Thyroid gland (tissue), 4 donors: ENCODE measurements at places on chromosomes 3 and 15.

GRCh38 chr3:190443257-190443656, 6.4 kb downstream of the TMEM207 start:
- DNase-seq: no peak

DNA sequence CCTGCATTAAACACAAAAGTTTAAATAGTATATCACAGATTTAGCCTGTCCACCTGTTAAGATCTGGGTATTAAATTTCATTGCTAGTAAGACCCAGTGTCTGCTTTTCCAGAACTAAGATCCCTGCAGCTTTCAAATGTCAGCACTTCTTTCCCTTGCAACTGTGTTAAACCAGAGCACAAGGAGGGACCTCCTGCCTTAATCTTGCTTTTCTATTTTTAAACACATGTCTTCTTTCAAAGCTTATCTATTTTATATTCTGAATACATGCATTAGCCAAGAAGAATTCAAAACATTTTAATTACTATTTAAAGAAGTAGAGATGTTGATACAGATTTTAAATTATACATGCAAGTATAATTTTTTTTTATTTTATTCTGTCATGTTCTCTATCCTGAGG, 315.1 kb downstream of the ARPP21 start:
- no peak for DNase-seq

DNA sequence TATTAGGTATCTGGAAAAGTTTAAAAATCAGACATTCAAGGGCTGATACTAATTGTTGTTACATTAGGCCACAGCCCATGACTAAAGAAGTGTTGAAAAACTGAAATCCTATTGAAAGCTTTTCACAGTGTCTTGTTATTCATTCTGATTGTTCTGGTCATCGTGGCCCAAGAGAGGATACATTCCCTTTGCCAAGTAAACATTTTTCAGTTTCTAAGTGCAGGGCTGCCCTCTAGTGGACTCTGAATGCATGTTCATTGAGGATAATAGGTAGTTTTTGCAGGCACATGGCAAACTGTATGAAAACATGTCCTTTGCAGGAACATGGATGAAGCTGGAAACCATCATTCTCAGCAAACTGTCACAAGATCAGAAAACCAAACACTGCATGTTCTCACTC, 181.1 kb downstream of the MYRIP start:
- DNase-seq: peak; percentile 20

DNA sequence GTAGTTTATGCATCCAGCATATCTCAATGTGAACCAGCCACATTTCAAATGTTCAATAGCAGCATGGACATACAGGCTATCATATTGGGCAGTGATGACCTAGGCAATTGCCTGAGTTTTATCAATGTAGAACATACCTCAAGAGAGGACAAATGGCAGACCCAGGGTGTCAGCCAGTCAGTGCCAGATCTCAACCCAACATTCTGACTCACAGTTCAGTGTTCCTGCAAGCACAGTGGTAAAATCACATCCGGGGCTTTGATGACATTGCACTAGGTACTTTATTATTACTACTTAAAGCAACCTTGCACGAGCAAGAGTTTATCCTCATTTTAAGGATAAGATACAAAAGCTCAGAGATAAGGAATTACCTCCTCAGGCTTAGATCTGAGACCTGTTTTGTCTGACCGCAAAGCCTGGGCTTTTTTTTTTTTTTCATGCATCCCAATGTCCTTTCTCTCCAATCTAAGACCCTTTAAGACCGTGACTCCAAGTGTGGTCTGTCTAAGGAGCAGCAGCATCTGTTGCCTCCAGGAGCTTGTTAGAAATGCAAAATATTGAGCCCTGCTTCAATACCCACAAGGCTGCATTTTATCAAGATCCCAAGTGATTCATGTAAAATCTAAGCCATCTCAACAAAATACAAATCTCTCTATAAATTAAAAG, 60.1 kb downstream of the SLC12A1 start:
- no peak for DNase-seq

DNA sequence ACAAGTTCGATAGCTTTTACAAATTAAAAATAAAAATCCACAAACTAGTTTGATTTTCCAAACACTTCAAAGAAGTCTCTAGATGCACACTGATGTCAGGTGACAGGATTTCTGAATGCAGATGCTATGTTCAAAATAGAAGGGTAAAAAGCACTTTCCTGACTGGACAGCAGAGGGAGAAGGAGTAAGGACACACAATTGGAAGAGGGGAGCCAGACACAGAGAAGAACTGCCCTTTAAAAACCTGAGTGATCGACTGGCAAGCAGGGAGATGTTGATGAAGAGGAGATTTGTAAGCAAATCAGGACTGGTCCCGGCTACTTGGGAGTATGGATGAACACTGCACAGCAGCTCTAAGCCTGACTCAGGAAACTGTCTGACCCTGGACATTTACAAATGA, 612.8 kb downstream of the MAGI1 start:
- no peak for DNase-seq

- no peak for DNase-seq
These were observed 262.0 kb downstream of the TUSC7 start for GRCh38 chr3:116971531-116971930.

DNA sequence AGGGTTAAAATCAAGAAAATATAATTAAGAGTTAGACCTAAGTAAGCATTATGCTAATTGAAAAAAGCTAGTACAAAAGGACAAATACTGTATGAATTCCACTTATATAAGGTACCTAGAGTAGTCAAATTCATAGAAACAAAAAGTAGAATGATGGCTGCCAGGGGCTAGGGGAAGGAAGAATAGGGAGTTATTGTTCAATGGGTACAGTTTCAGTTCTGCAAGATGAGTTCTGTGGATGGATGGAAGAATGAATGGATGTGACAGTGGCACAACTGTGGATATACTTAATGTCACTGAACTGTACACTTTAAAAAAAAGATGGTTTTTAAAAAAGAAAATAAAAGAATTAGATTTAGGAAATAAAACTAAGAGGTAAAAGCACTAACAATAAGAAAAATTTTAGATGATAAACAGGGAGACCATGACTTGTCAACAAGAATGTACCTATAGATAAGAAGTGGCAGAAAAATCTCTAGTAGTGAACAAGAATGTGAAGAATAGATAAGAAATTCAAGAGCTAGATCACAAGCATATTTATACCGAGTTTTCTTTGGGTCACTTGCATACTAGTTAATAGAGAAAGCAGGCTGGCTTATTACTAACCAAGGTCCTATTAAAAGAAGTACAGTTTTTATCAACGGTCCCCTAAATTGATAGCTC, 5.5 kb downstream of the IFT80 start:
- no peak for DNase-seq

DNA sequence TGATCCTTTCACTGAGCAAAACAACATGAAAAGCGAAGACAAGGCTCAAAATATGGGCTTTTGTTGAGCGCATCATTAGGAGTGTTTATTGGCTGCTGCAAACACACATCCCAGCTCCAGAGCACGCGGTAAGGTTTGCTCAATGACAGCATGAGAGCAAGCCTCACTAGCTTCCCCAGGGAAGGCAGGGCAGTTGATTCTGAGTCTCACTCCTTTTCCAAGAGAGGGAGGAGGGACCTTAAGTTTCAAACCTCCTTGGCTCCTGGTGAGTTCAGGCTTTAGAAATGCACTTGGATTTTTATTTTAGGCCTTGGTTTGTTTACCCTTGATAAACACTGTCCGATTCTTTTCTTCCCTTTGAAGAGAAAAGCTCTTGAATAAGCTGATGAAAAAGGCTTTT, 69.1 kb upstream of the CACNA2D3 start:
- no peak for DNase-seq
